Lower leg skin (tissue), 4 donors: ENCODE measurements at places on chromosomes 6 and 20. TPM values are rescaled to one million over a fixed set of nuclear protein-coding genes. Genes with fewer than 3 reads are reported as not detected.

Gene RIMS1
- 9.4 TPM for total RNA-seq

Gene MEP1A
- total RNA-seq = not detected

Gene KIAA0408
- 1.7 TPM for total RNA-seq

Gene GABRR1
- 0.86 TPM for total RNA-seq

Gene PAX1
- total RNA-seq = 0.05 TPM

Gene NSFL1C
- 76.2 TPM for total RNA-seq

Gene BPIFB2
- total RNA-seq = not detected

Gene TSBP1
- total RNA-seq = not detected

Gene TMEM74B
- 4.1 TPM for total RNA-seq

Gene ABHD12
- total RNA-seq = 92.5 TPM

Gene CD40
- 15.0 TPM for total RNA-seq

Gene LY86
- total RNA-seq = 2.1 TPM

Gene TBC1D32
- total RNA-seq = 5.2 TPM

Gene PDE10A
- 0.54 TPM for total RNA-seq

Gene MCM8
- total RNA-seq = 4.6 TPM

Gene IMPG1
- not detected for total RNA-seq

Gene PACSIN1
- total RNA-seq = not detected

Gene KCNB1
- 0.99 TPM for total RNA-seq

Gene PRRT1
- total RNA-seq = 0.56 TPM

Gene UNC5CL
- 1.5 TPM for total RNA-seq

Gene PERP
- 1,887 TPM for total RNA-seq

Gene HLA-DRB5
- 0.25 TPM for total RNA-seq

Gene FOXQ1
- 54.1 TPM for total RNA-seq

Gene PRRC2A
- total RNA-seq = 131 TPM

Gene VARS2
- total RNA-seq = 20.4 TPM

Gene C6orf132
- 155 TPM for total RNA-seq

Gene CSTF1
- total RNA-seq = 30.5 TPM

Gene SNTA1
- 14.5 TPM for total RNA-seq

Gene LPIN3
- 135 TPM for total RNA-seq

Gene SALL4
- not detected for total RNA-seq

Gene SSTR4
- total RNA-seq = not detected

Gene SLC16A10
- 50.4 TPM for total RNA-seq

Gene SLC22A2
- not detected for total RNA-seq

Gene SLC35B3
- total RNA-seq = 7.8 TPM

Gene VEGFA
- total RNA-seq = 84.1 TPM

Gene GFRAL
- total RNA-seq = not detected

Gene BPHL
- 30.4 TPM for total RNA-seq

Gene MYLK2
- total RNA-seq = not detected

Gene KCNQ5
- total RNA-seq = 0.52 TPM

Gene CRISP2
- total RNA-seq = not detected

Gene PRKN
- 11.9 TPM for total RNA-seq

Gene TDRD6
- 0.26 TPM for total RNA-seq

Gene APOM
- total RNA-seq = 1.7 TPM

Gene GINM1
- 49.0 TPM for total RNA-seq

Gene FKBP1C
- not detected for total RNA-seq

Gene GHRH
- not detected for total RNA-seq

Gene C6orf15
- 17.8 TPM for total RNA-seq

Gene CARMIL1
- total RNA-seq = 14.9 TPM

Gene EYS
- total RNA-seq = not detected

Gene CHRNA4
- total RNA-seq = 0.13 TPM
